Stimulated activated CD4-positive, alpha-beta T cell treated with anti-CD3 and anti-CD28 coated beads, TNF-alpha, amount 100 ng/mL, for 1 hour (primary cell): ENCODE measurements at places on chromosomes 4 and X.

GRCh38 chrX:44891642-44892041, 18.7 kb downstream of the KDM6A start:
- no peak for DNase-seq

- no peak for DNase-seq
These were observed 69.4 kb downstream of the IQCM start for GRCh38 chr4:149746276-149746675.

- no peak for DNase-seq
These were observed 238.6 kb downstream of the ASMT start for GRCh38 chrX:1853447-1853846.

GRCh38 chr4:153476829-153477574, 10.8 kb downstream of the TMEM131L start:
- DNase-seq, result no peak

GRCh38 chr4:165167650-165168049, 39.7 kb upstream of the KLHL2 start:
- no peak for DNase-seq

- no peak for DNase-seq
These were observed 15.2 kb downstream of the HSD17B11 start for GRCh38 chr4:87375719-87376291.

DNA sequence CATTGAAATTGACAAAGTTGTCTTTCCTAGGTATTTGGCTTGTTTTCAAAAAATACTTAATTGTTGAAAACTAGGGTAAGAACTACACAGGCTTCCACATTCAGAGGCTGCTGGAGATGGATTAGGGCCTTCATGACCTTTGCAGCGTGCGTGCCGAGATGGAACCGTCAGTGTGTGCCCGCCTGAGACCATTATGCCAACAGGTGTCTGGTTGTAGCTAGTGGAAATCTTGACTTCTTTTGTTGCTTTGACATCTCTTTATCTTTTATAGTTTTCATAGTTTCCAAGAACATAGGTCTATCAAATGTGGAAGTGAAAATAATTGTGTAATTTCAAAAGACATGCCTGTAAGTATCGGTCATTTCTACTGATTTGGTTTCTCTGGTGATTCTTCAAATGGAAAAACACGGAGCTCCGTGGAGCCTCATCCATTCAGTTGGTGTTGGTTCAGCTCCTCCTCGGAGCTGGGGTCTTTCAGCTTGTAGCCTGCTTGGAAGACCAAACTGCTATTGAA, 38.9 kb upstream of the CLCN4 start:
- DNase-seq, result no peak

GRCh38 chr4:6134612-6135220, 65.6 kb downstream of the JAKMIP1 start:
- peak; percentile 4 for DNase-seq

GRCh38 chrX:126994032-126994600, 174.6 kb downstream of the PRR32 start:
- DNase-seq, result no peak

DNA sequence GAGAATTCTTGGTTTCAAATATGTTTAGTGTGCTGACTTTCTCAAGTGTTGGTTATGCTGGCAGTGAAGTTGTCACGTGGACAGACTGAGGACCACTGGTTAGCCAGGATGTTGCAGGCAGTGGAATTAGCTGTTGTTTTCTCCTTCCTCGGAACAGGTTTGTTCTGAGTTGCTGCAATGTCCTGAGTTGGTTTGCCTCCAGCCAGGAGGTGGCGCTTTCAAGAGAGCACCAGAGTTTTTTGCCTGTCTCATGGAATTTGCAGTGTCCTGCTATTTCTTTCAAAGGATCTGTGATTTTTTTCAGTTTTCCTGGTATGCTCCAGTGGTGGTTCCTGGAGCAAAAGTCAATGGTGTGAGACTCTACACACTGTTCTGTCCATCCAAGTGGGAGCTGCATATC, 158.1 kb upstream of the CXorf66 start:
- DNase-seq, result no peak

GRCh38 chr4:128307123-128307571, 19.5 kb upstream of the PGRMC2 start:
- no peak for DNase-seq

GRCh38 chr4:77636902-77637301, 31.3 kb downstream of the CXCL13 start:
- no peak for DNase-seq

DNA sequence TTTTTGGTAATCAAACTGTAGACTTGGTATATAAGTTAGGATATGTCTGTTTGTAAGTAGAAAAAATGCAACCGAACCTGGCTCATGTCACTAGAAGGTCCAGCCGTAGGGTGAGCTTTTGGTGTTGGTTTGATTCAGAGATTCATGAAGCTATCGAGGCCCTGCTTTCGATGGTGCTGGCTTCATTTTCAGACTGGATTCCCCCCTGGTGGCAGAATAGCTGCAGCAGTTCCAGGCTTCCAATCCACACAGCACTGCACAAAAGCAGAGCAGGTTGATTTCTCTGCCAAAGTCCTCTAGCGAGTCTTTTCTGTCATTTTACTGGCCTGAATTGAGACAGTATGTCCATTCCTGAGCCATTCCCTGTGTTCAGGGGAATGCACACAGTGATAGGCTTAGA, 33.1 kb downstream of the PDK3 start:
- no peak for DNase-seq

GRCh38 chr4:76558396-76559235, 123.6 kb downstream of the SHROOM3 start:
- DNase-seq, result no peak

DNA sequence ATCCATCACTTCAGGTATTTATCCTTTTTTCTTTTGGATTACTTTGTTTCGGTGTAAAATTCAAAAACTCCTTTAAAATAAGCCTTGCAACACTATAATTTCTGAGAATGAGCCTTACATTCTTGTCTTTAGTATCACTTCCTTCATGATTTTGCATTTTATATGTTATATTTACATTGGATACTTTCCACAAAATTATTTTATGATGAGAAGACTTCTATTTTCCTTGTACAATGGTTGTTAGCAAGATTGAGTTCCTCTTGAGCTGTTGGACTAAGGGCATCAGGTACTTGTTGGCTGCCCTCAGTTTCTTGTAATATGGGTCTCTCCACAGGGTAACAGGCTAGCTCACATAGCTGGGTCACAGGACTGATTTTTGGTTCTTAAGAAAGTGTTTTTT, 22.7 kb upstream of the HPGDS start:
- no peak for DNase-seq

- DNase-seq, result no peak
These were observed 336.3 kb upstream of the PITX2 start for GRCh38 chr4:110959041-110959643.

- no peak for DNase-seq
These were observed 168.1 kb downstream of the VSIG4 start for GRCh38 chrX:65871671-65872311.

GRCh38 chrX:110318664-110318968, 731 bp upstream of the AMMECR1 start:
- no peak for DNase-seq

DNA sequence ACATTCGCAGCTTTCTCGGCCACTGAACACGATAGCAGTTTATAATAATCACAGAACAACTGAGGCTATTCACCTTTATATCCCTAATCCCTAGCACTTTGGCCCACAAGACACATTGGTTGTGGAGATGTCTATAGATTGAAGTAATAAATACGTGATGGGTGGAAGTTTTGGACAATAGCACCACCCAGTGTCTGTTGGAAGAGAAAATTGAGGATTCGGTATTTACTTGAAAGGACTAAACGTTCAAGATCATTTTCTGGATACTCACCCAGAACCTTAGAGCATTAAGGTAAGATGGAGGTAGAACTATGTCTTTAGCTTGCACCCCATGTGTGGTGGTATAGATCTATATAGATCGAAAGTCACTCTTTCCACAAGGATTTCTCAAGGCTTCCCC, 787 bp upstream of the TMSB15A start:
- DNase-seq, result no peak

- DNase-seq, result no peak
These were observed 109.3 kb upstream of the DGKK start for GRCh38 chrX:50579955-50580354.

- no peak for DNase-seq
These were observed 64.8 kb upstream of the GK2 start for GRCh38 chr4:79472693-79473438.

DNA sequence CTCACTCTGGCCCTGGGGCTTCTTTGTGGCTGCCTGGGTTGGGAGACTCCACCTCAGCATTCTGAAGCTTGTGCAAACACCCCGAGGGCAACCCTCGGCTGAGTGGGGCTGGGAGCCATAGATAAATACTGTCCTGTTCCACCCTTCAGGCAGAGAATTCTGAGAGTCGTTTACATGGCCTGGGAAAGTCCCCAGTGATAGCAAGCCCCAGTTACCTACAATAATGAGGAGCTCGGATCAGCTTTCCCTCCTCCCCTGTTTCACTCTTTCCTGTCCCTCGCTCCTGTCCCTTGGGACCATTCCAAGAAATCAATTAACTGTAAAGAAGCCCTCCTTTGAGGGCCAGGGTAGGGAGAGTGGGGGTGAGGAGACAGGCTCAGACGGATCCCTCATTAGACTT, 31.6 kb upstream of the DDX3X start:
- DNase-seq, result no peak

GRCh38 chr4:101076032-101076431, 271.3 kb downstream of the PPP3CA start:
- no peak for DNase-seq

GRCh38 chrX:118839334-118839958, 15.8 kb downstream of the ZCCHC12 start:
- DNase-seq, result peak; percentile 41

DNA sequence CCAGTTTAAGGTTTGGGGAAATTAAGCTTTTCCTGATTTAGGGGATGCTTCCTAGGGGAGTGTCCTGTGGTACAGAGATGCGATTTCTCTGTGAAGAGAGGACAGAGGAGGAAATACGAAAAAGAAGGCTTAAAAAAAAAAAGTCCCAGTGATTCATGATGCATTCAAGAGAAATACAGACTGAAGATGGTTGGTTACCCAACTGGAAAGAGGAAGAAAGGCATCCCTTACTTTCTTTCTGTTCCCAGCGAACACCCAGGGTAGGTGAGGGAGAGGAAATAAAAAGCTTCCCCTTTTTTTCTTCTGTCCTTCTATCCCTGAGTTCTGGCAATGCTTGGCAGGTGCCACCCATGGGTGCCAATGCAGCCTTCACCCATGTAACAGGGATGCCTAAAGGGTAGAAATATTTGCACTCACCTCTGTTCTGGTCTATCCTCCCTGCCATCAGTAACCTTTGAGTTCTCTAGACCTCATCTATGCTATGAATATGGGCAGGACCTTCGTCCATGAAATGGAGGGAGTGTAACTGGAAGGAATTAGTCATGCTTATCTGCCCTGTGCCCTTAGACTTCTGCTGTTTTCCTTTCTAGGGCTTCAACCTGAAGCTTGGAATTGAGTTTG, 230.1 kb upstream of the GALNTL6 start:
- DNase-seq, result no peak
